ENCODE measurements at places on chromosomes 4 and X.

DNA sequence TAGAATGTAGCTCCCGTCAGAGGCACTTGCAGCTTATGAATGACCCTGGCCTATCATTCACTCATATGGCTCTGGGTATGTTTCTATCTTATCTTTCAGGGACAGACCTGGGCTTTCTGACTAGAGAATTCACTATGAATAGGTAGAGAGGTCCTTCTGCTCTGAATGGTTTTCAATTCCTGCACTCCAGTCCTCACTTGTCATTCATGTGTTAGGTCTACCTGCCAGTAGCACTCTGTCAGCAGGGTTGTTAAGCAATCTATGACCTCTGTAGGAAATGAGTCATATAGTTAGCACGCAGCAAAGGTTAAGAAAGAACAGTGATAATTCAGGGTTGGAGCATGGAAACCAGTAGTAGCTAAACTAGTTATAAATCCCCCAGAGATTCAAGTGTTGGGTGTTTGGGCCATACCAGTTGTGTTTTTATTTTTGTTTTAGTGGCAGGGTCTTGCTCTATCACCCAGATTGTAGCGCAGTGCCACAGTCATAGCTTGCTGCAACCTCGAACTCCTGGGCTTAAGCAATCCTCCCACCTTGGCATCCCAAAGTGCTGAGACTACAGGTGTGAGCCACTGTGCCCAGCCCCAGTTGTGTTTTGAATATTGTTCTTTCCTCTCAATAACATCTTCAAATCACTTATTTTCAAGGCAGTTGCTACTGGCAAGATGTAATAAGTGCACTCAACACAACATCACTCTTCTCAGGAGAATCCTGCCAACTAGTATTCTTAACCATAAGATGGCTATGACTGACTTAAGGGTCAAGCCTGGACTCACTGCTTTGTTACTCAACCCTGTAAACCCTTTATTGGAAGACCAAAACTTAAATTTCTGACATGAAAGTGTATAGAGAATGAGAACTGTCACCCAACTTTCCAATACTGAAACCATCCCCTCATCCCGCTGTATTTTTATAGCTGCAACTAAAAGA lies 25.1 kb downstream of the ARL13A start:
- DNase-seq, result peak; percentile 7

- no peak for DNase-seq
These were observed 199.0 kb downstream of the BANK1 start for GRCh38 chr4:101989551-101989950.

- DNase-seq, result no peak
These were observed 421.8 kb downstream of the GBA3 start for GRCh38 chr4:23114538-23114937.

GRCh38 chr4:4401036-4401435 lies 14.1 kb downstream of the NSG1 start:
- no peak for DNase-seq

DNA sequence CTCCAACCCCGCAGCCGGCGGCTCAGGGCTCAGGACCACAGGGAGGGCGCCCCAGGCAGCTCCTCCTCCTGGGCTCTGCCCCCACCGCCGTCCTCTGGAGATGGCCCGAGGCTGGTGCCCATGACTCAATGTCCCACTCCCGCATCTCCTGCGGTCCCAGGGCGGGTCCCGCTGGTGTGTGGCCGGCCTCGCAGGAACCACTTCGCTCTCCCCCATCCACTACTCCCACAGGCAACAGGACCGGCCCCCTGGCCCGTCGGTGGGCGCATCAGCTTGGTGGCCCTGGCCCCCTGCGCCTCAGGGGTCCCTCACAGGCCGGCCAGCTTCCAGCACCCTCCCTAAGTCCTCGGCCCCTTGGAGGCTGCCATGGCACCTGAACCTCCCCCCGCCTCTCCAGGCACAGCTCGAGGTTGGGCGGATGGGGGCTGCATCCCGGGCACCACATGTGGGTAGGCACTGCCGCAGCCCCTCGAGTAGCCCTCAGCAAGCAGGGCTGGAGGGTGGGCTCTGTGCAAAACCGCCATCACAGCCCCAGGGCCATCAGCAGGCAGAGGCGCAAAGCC lies 22.8 kb upstream of the SPON2 start:
- peak; percentile 2 for DNase-seq

DNA sequence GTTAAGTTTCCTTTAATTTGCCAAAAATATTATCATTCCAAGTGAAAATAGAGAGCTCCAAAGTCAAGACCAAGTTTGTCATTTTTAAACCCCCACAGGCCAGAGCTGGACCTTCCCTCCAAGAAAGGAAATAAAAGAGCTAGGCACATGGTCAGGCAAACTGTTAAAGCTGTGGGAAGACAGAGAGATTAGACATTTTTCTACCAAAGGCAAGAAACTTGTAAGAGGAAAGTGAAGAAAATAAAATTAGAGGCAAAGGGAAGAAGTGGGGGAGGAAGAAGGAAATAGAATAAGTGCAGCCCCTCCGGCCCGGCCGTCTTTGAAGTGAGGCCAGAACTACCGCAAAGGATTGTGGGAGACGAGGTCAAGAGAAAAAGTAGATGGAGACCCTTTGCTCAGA lies 47.9 kb upstream of the HAND2 start:
- no peak for DNase-seq

DNA sequence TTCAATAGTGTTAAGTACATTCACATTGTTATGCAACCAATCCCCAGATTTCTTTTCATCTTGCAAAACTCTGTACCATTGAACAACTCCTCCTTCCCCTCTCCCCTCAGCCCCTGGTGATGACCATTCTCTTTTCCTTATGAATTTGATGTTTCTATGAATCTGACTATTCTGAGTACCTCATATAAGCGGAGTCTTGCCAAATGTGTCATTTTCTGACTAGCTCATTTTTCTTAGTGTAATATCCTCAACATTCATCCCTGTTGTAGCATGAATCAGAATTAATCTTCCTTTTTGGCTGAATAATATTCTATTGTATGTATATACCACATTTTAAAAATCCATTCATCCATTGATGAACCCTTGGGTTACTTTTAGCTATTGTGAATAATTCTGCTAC lies 34.0 kb downstream of the SMIM20 start:
- DNase-seq, result no peak

DNA sequence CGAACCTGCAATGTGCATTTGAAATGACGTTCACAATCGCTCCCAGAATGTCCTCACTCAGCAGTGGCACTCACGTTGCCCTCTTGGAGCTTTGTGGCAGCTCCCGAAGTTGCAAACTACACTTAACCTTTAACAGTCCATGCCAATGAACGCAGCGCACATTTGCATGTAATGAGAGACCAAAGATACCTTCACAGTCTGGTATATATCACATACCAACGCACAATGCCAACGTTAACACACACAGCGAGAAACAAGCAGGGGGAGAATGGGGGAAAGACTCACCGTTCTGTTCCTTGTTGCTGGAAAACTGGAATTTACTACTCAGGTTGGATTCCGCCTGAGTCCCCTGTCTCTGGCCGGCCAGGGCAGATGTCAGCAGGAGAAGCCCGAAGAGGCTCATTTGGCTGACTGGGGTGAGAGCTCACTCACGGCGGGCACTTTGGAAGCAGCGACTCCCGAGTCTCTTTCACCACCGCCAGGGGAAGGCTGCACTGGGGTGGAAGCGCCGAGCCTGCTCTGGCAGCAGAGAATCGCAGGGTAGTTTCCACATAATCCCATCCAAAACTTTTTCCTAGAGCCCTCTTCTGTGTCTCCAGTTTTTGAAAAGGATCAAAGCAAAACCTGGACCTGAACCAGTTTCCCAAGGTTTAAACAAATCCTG lies 966 bp downstream of the PDGFC start:
- peak; percentile 72 for DNase-seq
